Effector CD8-positive, alpha-beta T cell (primary cell): ENCODE measurements at places on chromosomes 6 and 20.

GRCh38 chr20:50404419-50405234 is 105.6 kb upstream of the PTPN1 start:
- no peak for DNase-seq

GRCh38 chr20:63002511-63002910 is 4.3 kb downstream of the BHLHE23 start:
- no peak for DNase-seq

DNA sequence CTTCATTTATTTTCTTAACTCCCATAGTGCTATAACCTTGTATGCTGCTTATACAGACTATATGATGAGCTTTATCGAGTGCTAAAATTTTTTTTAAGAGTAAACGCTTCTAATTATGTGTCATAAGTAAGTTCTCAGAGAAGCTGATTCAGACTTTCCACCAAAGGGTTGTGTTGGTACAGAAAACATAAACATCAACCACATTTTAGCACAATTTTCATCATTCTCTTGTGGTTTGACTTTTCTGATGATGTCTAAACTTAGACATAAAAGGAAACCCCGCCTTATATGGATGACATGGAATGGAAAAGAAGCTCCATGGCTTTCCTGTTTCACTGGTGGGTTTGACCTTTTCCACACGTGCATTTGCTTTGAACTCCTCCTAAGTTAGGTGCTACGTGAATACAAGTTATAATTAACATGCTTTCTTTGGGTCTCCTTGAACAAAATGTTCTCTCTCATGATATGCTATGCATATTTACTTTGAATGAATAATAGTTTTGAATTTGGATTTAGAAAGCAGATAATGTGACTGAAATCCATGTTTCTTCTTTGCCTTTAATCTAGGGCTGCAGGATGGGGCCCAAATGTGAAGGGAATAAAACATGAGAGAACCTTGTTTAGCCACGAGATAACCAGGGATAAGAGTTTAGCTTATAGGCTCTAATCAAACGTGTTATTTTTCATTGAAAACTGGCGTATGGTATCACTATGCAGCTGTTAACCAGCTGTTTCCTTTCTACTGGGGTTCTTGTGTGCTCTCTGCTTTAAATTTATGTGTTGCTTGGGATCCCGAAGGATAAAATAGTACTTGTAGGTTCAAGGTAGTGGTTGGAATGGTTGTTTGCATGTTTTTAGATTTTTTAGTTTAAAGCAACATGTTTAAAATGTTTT is 127.1 kb upstream of the AHI1 start:
- no peak for DNase-seq

DNA sequence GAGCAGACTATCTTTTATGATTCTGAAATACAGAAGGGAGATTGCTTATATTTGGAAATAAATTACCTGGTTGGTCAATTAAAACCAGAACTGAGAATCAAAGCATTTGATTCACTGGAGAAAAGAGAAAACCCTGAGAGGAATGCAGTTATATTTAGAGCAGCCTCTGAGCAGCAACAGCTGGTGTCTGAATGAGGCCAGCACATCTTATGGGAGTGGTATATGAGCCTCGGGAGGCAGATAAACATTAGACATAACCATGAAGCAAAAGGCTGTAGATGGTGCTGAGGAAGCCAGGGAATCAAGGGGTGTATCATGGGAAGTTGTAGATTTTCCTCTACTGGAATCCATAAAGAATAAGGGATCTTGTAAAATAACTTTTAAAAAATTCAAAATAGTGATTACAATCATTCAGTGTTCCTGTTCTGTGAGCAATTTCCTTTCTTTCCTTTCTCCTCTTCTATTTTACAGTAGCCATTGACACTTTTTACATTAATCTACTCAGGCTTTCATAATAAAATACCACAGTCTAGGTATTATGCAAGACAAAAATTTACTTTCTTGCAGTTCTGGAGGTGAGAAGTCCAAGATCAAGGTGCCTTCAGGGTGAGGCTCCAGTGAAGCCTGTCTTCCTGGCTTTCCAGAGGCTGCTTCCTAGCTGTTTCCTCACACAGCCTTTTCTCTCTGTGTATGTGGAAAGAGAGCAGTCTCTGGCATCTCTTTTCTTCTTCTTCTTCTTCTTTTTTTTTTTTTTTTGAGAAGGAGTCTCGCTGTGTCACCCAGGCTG is 32.8 kb upstream of the ENPP5 start:
- no peak for DNase-seq

DNA sequence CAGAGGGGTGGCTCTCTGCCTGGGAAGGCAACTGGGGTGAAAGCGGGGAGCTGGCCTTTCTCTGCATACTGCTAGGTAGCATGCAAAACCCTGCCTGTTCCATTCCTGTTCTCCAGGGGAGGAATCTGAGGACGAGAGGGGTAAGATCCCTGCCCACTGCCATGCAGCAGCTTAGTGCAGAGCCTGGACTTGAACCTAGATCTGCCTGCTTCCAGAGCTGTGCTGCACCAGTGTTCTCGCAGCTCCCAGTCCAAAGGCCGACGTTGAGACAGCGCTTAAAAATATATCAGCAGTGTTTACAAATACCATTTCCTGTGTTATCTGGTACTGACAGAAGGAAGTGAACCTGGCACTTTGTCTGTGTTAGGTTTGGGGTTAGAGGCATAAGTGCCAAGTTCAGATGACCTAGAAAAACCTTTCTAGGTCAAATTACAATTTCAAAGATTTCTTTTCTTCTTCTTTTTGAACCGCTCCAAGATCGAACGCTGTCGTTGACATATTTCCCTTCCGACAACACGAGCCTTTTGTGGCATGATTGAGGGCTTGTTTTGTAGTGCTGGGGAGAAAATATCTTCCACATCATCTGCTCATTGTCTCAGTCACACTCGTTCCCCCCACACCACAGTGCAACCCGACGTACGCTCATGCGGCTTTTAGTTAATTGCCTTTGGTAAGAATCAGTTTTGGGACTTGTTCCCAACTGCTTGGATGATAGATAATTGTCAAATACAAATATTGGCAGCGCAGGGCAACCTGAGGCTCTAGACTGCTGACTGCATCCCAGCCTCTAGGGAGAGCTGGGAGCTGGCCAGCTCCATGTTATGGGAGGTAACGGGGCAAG is 44.6 kb downstream of the TOX2 start:
- peak; percentile 12 for DNase-seq

- DNase-seq, result no peak
These were observed 441.8 kb downstream of the PTPRT start for GRCh38 chr20:42747765-42748411.

DNA sequence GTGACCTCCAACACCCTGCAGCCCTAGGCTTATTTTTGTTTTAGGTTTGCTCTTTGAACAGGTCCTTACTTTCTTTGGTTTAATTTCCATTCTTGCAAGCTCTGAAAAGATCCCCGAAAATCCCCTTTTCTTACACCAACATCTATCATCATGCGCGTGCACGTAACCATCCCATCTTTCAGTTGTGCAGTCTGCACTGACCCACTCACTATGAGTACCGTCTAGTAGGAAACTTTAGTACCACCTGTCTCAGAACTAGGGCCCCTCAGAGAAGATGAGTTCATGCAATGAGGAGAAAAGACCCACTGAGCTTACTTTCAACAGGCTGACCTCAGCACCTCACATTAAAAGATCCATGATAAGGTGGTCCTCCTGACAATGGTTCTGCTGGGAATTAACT is 120.6 kb upstream of the AGPAT4 start:
- DNase-seq, result no peak

DNA sequence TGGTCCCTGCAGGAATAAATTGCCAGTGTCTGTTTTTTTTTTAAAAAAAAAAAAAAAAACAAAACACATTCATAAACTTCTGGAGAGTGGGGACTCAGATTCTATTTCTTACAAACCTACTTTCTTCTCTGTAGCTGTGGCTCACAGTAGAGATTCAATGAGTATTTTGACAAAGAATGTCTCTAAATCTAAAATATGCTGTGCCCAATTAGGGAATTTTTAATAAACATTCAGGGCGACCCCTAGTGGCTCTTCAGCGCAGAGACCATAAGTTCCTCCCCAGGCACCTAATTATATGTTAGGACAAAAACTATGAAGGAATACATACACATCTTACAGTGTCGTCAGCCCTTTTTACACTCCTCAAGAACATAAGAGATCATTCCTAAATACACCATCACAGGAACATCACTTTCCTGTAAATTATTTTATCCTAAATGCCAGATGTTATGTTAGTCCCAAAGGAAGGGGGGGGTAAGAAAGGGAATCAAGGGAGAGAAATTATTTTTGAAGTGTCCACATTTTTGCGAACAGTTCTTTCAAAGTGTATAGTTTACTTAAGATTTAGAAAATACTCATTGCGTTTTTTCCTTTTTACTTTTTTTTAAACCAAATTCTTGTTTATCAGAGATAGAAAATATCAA is 21.8 kb upstream of the NAA20 start:
- no peak for DNase-seq

DNA sequence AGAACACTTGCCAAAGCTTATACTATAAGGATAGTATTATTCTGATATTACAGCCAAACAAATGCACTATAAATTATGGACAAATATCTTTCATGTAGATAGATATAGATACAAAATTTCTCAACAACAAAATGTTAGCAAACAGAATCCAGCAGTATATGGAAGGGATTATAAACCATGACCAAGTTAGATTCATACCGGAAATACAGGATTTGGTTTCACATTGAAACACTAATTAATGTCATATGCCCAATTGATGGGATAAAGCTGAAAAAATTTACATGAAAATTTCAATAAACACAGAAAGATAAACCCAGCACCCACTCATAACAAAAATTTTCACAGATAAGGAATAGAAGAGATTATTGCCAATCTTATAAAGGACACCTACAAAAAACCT is 770.3 kb upstream of the SLC35B3 start:
- no peak for DNase-seq

DNA sequence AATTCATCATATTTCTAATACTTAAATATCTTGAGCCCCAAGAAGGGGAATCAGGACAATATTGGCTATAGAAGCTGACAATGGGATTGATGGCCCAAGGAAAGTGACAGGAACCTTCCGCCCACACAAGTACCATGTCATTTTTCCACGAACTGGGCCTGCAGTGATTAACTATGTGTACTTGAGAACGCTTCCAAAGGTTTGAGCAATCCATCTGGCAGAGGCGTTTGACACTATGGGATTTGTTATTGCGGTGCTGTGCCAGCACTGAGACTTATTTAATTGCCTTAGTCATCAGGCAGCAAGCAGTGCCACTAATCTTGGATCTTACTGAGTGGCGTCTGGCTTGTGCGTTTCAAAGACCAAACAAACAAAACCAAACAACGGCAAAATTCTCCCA is 135.6 kb upstream of the UST start:
- no peak for DNase-seq

- DNase-seq, result no peak
These were observed 73.7 kb upstream of the HIVEP1 start for GRCh38 chr6:11938285-11938890.

DNA sequence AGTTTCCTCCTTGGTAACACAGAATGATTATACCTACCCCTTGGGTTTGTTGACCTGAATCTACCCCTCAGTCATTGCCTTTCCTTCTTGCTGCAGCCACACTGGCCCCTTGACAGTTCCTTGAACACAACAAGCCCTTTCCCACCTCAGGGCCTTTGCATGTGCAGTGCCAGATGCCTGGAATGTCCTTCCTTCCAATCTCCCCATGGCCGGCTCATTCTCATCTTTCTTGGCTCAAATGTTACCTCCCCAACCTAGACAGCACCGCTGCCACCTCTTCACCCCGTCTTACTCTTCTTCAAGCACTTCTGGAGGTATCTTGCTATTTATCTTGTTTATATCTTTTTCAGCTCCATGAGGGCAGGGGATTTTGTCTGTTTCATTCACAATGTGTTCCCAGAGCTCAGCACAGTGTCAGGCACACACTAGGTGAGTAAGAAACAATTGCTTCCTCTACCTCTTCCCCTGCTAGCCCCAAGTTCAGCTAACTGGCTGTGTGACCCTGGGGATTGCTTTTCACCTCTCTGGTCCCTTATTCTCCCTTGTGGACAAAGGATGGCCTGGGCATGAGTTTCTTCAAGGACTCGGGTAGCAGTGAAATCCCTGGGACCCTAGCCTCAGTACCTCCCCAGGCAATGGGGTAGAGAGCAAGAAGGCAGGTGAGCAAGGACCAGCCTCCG is 121.5 kb downstream of the CEBPB start:
- no peak for DNase-seq

DNA sequence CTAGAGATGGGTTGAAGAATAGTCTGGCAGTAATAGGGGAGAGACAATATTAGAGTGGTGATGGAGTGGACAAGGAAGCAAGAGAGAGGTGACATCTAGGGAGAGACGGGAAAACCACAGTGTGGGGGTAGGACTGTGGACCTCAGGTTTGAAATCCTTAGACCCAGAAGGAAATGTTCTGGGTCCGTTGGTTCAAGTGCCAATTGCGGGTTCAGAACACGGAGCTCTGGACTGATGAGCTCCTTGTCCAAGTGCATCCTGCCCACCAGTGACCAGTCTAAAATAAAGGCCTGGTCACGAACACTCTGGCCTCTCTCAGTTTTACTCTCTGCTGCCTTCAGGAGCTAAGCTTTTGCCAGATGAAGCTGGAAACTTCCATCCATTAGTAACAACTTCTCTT is 174.0 kb downstream of the LINC00237 start:
- no peak for DNase-seq

GRCh38 chr6:139376017-139376330 is 1.5 kb upstream of the CITED2 start:
- no peak for DNase-seq

- peak; percentile 32 for DNase-seq
These were observed 16.4 kb upstream of the HMGN4 start for GRCh38 chr6:26521600-26522391.

GRCh38 chr6:137661601-137662000 is 167.4 kb upstream of the OLIG3 start:
- DNase-seq, result peak; percentile 5

GRCh38 chr6:130138909-130139242 is 83.9 kb downstream of the SAMD3 start:
- no peak for DNase-seq

GRCh38 chr20:19943061-19943521 is 74.1 kb upstream of the NAA20 start:
- no peak for DNase-seq

DNA sequence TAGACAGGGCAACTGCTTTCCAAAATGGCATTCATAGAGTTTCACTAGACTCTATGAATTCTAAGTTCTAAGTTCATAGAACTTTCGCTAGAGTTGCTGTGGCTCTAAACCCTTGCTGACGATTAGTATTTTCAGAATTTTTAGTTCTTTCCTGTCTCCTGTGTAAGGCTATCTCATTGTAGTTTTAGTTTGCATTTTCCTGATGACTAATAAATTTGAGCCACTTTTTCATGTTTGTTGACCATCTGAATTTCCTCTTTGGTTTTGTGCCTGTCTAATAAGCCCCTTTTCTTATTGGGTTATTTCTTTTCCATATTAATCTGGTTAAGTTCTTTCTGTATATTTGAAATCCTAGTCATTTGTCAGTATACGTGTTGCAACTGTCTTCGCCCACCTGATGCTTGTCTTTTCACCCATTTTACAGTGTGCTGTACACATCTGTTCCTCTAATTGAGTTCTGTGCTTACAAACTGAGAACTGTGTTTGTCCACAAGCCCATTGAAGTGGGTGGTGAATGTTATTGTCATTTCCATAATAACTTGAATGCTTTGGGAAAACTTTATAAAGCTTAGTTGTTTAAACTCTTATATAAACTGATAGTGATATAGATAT is 177.7 kb upstream of the CDYL start:
- no peak for DNase-seq

GRCh38 chr6:158164579-158165170 is 3.4 kb downstream of the SERAC1 start:
- DNase-seq, result no peak
